ENCODE measurements at places on chromosomes 4 and X.

DNA sequence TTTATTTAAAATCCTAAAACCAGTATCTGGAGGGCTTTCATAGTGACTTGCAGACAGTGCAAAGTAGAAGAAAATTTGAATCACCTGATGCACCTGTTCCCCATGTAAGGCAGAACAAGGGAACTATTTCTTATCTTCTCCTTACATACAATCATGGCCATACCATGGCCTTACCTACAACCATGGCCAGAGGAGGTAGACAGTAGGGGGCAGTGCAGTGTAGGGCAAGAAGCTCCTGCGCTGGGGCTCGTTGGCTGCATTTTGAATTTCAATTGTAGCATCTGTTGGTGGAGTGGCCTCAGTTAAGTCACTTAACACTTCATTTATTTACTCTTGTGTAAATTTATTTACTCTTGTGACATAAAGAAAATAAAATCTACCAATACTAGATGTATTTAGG is 33.0 kb downstream of the GALNTL6 start:
- DNase-seq, result no peak

DNA sequence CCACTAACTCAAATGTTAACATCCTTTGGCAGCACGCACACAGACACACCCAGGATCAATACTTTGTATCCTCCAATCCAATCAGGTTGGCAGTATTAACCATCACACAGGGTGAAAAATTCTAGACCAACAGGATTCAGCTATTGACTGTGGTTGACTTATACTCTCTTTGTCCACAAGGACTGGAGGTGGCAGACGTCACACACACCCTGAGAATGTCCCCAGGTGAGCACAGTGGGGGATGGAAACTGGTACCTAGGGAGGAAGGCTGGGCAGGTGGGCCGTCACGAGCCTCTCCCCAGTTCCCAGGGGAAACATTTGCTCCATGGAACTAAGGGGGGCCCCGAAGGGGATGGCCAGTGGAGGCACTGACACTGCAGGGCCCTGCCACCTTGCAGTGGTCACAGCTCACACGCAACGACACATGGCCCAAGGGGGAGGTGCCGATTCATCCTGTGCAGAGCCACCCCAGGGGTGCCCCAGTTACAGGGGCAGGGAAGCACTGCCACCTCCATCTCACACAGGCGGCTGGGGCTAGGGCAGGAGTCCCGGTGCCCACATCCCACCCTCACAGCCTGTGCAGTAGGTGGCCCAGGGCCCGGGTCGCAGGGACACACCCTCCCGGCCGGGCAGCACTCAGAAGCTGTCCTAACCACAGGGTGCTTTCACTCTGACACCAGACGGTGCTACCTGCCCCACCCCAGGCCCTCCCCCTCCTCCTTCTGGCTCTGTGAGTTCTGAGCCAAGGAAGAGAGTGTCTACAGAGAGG is 17.4 kb downstream of the ZFYVE28 start:
- no peak for DNase-seq

DNA sequence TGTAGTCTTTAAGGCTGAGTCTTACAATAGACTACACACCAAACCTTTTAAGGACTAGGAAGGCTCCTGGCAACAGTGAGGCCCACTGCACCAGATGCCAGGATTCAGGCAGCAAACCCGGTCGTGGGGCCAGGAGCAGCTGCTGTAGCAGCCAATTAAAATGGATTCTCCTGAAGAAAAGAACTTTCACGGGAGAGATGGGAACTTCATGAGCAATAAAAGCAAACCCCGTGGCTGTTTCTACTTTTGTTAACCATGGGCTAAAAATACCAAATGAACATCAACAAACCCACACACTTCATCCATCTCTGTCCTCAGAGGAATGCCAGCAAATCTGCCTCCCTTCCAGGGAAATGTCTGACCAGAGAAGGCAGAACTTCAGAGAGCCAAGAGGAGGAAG is 101.4 kb downstream of the BTC start:
- DNase-seq, result no peak

- DNase-seq, result no peak
Observed at GRCh38 chrX:8607326-8607725, 124.6 kb downstream of the ANOS1 start.

- DNase-seq, result no peak
Observed at GRCh38 chr4:14520171-14520570, 482.1 kb upstream of the CPEB2 start.

DNA sequence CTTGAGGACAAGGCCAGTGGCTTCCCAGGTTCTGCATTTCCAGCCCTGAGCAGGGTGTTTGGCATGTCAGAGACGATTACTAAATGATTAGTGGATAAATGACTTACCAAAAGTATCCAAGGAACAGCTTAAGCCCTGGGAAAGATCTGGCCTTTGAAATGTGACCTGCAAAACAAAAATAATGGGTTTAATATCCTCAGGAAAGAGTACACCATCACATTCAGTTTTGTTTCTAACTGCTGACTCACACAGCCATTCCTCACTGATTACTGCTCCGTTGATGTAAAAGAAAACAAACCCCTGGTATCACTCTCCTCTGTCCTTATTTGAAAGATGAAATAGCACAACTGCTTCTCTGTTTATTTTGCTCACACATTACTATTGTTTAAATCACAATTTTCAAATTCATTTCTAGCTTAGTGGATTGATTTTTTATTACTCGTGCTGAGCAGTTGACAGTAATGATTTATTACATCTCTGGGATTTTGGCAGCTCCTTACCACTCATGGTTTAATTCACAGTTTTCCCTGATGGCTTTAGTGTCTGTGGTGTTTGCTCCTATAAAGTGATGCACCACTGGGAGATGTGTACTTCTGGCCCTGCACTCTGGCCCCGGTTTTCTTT is 117.0 kb downstream of the CBLL2 start:
- DNase-seq, result no peak

DNA sequence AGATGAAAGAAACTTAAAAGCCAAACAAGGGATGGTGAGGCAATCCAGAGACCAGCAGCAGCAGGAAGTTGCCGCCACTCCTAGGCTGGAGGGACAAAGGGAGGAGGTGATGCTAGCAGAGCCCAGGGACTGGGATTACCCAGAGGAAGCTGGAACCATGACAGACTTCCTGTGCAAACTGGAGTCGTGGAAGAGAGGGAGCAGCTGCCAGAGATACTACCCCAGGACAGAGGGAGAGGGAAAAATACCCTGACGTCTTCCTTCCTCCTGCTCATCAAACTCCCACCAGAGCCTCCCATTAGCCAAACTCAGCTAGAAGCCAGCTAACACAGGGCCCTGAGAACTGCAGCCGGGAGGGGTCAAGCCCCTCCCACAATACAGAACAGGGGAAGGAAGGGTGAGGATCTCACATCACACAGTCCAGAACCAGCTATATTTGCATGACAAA is 101.2 kb upstream of the KLF3 start:
- no peak for DNase-seq

DNA sequence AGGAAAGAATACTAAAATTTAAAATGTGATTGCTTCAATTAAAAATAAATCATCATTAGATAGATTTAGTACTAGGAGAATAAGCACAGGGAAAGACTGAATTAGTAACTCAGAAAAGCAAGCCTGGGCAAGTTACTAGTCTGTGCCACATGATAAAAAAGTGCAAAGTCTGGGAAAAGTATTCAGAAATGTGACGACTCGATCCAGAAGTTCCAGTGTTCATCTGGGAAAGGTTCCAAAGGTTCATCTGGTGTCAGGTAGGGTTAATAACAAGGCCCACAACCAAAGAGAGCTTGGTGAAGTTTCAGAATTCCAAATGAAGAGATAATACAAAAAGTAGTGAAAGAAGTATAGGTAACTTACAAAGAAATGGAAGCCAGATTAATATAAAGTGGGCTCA is 78.3 kb upstream of the ARSJ start:
- DNase-seq, result no peak

GRCh38 chr4:132642016-132642817 is 506.9 kb upstream of the PCDH10 start:
- DNase-seq, result no peak

GRCh38 chrX:77937291-77937690 is 26.8 kb downstream of the ATP7A start:
- DNase-seq, result no peak

DNA sequence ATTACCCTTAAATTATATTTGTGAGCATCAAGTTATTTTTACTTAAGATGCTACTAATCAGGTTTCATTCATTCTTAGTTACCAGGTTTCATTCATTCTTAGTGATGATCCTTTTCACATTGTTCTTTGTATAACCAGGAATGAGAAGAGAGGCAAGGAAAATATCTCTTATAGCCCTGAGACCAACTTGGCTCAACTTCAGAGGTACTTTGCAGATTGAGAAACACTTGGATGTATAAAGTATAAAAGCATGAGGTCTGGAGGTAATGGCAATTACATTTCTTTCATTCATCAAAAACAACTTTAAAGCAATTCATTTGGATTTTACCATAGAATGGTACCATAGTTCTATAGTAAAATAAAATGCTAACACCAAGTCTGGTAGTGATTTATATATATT is 231.0 kb downstream of the PRDM5 start:
- DNase-seq, result no peak

- DNase-seq, result no peak
Observed at GRCh38 chr4:94849901-94850300, 92.1 kb downstream of the BMPR1B start.

GRCh38 chr4:85402371-85402770 is 72.6 kb upstream of the ARHGAP24 start:
- DNase-seq, result no peak

DNA sequence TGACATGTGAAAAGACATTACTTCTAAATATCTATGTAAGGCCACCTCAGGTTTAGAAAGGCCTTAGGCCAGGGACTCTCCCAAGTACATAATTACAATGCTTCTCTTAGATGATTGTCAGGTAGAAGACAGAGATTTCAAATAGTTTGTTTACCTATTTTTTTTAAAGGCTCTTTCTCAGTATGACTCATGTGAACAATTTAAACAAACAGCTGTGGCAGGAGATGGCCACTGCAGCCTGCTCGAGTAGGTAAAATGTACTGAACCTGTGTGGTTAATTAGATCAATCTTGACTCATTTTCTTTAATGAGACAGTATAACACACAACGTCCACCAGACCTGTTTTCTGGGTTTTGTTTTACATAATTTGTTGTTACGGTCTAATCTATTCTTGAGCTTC is 50.2 kb downstream of the LEF1 start:
- DNase-seq, result no peak

DNA sequence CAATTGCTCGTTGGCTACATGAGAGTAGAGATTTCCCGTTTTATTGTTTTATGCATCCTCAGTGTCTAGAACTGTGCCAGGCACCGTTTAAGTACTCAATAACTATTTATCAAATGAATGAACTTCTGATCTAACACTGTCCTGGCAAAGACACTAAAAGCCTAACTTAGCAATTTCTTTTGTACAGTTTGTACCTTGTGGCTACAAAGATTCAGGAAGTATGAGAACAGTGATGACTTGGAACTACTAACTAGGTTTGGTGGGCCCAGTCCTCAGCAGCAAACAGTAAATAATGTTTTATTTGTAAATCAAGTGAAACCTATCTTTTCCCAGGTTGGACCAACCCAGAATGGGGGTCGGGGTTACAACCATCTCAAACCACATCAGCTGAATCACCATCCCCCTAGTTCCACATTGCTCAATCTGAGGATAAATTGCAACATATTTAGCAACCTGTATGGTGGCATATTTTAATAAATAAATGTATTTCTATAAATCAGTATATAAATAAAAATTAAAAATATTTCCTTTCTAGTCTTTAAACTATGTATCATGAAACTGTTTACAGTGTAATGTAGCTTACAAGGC is 12.3 kb upstream of the SCRG1 start:
- no peak for DNase-seq

- no peak for DNase-seq
Observed at GRCh38 chrX:68983004-68983857, 154.4 kb downstream of the EFNB1 start.

GRCh38 chrX:110281377-110281776 is 36.5 kb downstream of the AMMECR1 start:
- no peak for DNase-seq

GRCh38 chrX:104641176-104641575 is 75.2 kb downstream of the IL1RAPL2 start:
- DNase-seq, result no peak

DNA sequence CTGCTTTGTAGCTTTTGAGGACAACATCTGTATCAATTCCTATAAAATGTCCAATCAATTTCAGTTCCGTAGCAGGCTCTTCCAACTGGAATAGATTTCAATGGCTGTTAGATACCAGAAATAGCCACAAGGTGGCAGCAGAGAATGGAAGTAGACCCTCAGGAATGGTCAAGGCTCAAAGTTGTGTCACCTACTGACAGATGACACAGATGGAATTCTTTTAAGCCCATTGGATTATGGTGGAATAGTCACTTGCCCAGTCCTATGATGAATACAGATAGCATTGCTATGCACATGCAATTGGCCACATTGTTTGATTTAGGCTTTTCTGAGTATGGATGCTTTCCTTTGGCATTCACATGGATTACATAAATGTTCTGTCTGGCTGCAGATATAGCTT is 130.4 kb upstream of the RADX start:
- peak; percentile 10 for DNase-seq

- no peak for DNase-seq
Observed at GRCh38 chrX:151239751-151240150, 63.4 kb downstream of the GPR50 start.

DNA sequence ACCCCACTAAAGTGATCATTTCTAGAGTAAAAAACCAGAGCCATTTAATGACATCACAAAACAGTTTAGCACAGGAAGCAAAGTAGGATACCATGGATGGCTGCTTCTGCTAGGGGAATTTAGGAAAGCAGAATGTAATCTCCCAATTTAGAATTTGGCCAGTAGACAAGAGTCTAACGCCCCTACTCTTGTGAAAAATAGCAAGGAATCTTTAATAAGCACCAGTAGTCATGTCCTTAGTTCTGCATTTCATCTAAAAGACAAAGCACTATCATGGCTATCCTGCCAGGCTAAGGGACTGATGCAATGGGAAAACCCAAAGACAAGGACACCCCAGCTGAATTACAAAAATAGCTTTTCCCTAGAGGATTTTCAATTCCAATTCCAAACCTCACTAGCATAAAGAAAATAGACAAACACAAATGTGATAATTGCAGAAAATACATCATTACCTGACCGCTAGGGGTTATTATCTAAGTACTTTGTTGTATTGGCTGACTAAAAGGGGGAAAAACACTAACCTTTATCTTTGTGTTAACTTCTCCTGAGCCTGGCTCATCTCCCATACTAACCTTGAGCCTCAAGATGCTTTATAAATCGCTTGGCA is 2.6 kb upstream of the AMMECR1 start:
- no peak for DNase-seq

GRCh38 chr4:21413807-21414370 is 534.7 kb downstream of the KCNIP4 start:
- DNase-seq, result no peak

- DNase-seq, result no peak
Observed at GRCh38 chr4:91362125-91362524, 941.6 kb upstream of the GRID2 start.

- DNase-seq, result no peak
Observed at GRCh38 chr4:93719552-93719951, 109.0 kb upstream of the ATOH1 start.

Measured in T-helper 2 cell treated with Interferon-gamma antibody and Interleukin-4, amounts not matched to agents 5 μg/mL and 100 μg/mL, for 36 hours (primary cell).